ENCODE measurements at places on chromosomes 11 and 22.

DNA sequence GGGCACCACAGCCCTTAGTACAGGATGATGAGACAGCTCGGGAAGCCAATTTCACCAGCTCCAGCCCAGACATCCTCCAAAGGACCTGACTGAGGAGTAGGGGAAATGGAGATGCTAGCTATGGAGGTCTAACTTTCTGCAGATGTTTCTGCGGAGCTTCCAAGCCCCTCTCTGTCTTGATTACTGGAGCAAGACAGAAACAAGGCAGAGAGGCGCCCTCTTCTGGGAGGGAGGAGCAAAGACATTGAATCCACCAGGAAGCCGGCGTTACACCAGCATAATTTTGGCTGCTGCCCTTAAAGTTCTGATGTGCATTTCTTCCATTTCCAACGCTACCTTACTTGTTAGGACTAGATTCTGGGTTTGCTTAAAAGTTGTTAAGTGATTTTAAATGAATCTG is 107.3 kb upstream of the HSD17B12 start:
- H3K4me1 ChIP-seq = peaks cover 6% of the 10 kb centered on the region
- H3K27me3 ChIP-seq = peaks cover 73% of the 10 kb centered on the region
- H3K4me3 ChIP-seq = no peak overlapping the region
- no peaks in the 10 kb centered on the region for H3K36me3 ChIP-seq
- no peak for DNase-seq
- no peak overlapping the region for H3K27ac ChIP-seq

DNA sequence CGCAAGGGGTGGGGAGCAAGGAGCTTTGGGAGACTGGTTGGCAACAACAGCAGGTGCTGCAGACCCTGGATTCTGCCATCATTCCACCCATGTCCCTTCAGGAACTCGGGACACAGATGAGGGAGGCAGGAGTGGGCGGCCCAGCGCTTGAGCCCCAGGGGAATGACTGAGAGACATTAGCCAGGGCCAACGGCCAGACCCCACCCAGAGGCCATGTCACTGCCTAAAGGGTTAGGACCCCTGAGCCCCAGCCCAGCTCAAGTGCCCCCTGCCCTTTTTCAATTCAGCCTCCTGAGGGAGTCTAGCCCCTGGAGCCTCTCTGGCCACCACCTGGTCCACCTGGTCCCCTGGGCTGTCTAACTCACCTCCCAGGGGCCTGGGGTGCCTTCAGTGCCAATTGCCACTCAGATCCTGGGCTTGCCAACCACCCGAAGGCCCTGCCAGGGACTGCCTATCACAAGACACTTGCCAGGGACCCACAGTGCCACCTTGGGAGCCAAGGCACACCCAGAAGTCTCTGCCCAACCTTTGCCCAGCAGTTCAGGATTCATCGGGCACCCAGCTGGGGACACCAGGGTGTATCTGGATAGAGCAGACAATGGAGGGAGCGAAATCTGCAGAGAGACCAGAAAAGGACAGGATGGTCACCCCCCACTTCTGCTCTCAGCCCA is 16.6 kb downstream of the MFNG start:
- no peak overlapping the region for H3K27ac ChIP-seq
- peaks cover 6% of the 10 kb centered on the region for H3K4me1 ChIP-seq
- no peak for DNase-seq
- H3K36me3 ChIP-seq = no peaks in the 10 kb centered on the region
- H3K4me3 ChIP-seq = no peak overlapping the region
- no peaks in the 10 kb centered on the region for H3K27me3 ChIP-seq

GRCh38 chr11:124740277-124740882 is 638 bp downstream of the NRGN start:
- peaks cover 3% of the 10 kb centered on the region for H3K27me3 ChIP-seq
- H3K27ac ChIP-seq = no peak overlapping the region
- DNase-seq = no peak
- peaks cover 31% of the 10 kb centered on the region for H3K4me1 ChIP-seq

DNA sequence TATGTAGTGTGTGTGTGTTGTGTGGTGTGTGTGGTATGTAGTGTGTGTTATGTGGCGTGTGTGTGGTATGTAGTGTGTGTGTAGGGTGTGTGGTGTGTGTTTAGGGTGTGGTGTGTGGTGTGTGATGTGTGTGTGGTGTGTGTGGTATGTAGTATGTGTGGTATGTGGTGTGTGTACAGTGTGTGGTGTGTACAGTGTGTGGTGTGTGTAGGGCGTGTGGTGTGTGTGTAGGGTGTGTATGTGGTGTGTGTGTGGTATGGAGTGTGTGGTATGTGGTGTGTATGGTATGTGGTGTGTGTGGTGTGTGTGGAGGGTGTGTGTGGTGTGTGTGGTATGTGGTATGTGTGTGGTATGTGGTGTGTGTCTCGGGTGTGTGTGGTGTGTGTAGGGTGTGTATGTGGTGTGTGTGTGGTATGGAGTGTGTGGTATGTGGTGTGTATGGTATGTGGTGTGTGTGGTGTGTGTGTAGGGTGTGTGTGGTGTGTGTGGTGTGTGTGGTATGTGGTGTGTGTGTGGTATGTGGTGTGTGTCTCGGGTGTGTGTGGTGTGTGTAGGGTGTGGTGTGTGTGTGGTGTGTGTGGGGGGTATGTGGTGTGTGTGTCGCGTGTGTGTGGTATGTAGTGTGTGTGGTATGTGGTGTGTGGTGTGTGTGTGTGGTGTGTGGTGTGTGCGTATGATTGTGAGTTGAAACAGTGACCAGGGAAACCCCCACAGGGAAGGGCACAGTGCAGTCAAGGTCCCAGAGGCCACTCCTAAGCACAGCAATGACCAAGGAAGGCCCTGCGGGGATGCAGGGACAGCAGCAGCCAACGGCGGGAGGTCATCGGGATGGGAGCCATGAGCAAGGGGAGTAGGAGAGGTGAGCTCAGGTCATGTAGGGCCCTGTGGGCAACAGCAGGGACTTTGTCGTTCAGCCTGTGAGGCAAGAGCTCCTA is 2.9 kb upstream of the PPP6R2 start:
- H3K4me3 ChIP-seq = peak overlapping the region; percentile 73
- peaks cover 19% of the 10 kb centered on the region for H3K4me1 ChIP-seq
- H3K36me3 ChIP-seq = no peaks in the 10 kb centered on the region
- H3K27me3 ChIP-seq = peaks cover 25% of the 10 kb centered on the region

GRCh38 chr11:19605520-19606371 is 106.9 kb upstream of the NAV2 start:
- H3K27ac ChIP-seq = no peak overlapping the region
- H3K27me3 ChIP-seq = no peaks in the 10 kb centered on the region
- H3K4me1 ChIP-seq = no peaks in the 10 kb centered on the region
- no peak overlapping the region for H3K4me3 ChIP-seq
- DNase-seq = no peak

GRCh38 chr11:74689666-74690065 is 41.6 kb downstream of the CHRDL2 start:
- no peaks in the 10 kb centered on the region for H3K27me3 ChIP-seq
- no peak for DNase-seq
- H3K4me3 ChIP-seq = no peak overlapping the region
- H3K27ac ChIP-seq = no peak overlapping the region
- no peaks in the 10 kb centered on the region for H3K4me1 ChIP-seq
- no peaks in the 10 kb centered on the region for H3K36me3 ChIP-seq

DNA sequence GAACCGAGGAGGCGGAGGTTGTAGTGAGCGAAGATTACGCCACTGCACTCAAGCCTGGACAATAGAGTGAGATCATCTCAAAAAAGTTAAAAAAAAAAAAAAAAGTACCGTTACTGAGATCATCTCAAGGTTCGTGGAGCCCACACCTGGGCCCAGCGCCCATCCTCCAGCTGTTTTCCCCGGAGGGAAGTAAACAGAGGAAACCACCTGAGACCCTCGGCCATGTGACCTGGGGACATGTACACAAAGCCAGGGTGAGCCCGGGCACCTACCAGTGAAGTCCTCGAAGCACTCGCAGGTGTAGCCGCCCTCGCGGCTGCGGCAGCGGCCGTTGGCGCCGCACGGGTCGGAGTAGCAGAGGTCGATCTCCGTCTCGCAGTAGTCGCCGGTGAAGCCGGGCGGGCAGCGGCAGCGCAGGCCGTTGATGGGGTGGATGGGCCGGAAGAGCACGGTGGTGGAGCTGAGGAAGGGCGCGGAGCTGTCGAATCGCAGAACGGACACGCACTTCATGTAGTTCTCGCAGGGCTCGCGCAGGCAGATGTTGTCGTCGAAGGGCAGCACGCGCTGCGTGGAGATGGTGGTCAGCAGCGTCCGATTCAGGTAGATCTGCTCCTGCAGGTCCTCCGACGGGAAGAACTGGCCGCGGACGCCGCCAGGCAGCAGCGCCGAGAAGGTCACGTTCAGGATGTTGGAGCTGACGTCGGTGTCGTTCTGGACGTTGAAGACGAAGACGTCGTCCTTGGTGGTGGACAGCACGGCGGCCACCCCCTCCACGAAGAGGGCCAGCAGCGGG is 73.8 kb downstream of the CELSR1 start:
- H3K27me3 ChIP-seq = no peaks in the 10 kb centered on the region
- H3K36me3 ChIP-seq = peaks cover 28% of the 10 kb centered on the region
- DNase-seq = no peak
- no peak overlapping the region for H3K27ac ChIP-seq

GRCh38 chr22:32208681-32209080 is 3.8 kb upstream of the RFPL2 start:
- no peaks in the 10 kb centered on the region for H3K36me3 ChIP-seq
- no peak overlapping the region for H3K4me3 ChIP-seq
- H3K27me3 ChIP-seq = peaks cover 11% of the 10 kb centered on the region

GRCh38 chr11:118010738-118011461 is 24.7 kb downstream of the IL10RA start:
- no peaks in the 10 kb centered on the region for H3K36me3 ChIP-seq
- H3K4me1 ChIP-seq = no peaks in the 10 kb centered on the region
- no peak overlapping the region for H3K4me3 ChIP-seq
- no peak for DNase-seq
- H3K27ac ChIP-seq = no peak overlapping the region
- H3K27me3 ChIP-seq = no peaks in the 10 kb centered on the region

DNA sequence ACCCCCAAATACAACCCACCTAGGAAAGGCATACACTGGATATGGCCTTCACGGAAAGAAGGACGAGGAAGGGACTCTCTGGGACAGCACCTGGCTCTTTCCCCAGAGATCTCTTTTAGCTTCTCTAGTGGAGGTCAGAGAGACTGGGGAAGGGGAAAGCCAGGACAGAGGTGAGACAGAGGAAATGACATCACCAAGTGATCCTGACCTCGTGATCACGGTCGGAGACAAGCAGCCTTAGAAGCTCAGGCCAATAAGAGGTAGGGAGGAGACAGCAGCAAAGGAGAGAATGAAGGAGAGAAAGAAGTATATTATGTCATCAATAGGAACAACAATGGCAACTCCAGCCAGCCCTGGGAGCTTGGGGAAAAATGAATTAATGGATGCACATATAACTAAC is 15.4 kb upstream of the TMPRSS13 start:
- DNase-seq = no peak
- H3K36me3 ChIP-seq = no peaks in the 10 kb centered on the region
- H3K27ac ChIP-seq = no peak overlapping the region
- no peak overlapping the region for H3K4me3 ChIP-seq

GRCh38 chr11:85866137-85866827 is 11.1 kb downstream of the CCDC83 start:
- H3K4me1 ChIP-seq = peaks cover 2% of the 10 kb centered on the region
- H3K4me3 ChIP-seq = no peak overlapping the region
- no peaks in the 10 kb centered on the region for H3K36me3 ChIP-seq
- no peaks in the 10 kb centered on the region for H3K27me3 ChIP-seq
- DNase-seq = no peak
- no peak overlapping the region for H3K27ac ChIP-seq

GRCh38 chr22:50721257-50721844 is 16.7 kb upstream of the ACR start:
- H3K4me1 ChIP-seq = peaks cover 5% of the 10 kb centered on the region
- peaks cover 29% of the 10 kb centered on the region for H3K27me3 ChIP-seq
- H3K36me3 ChIP-seq = peaks cover 70% of the 10 kb centered on the region

DNA sequence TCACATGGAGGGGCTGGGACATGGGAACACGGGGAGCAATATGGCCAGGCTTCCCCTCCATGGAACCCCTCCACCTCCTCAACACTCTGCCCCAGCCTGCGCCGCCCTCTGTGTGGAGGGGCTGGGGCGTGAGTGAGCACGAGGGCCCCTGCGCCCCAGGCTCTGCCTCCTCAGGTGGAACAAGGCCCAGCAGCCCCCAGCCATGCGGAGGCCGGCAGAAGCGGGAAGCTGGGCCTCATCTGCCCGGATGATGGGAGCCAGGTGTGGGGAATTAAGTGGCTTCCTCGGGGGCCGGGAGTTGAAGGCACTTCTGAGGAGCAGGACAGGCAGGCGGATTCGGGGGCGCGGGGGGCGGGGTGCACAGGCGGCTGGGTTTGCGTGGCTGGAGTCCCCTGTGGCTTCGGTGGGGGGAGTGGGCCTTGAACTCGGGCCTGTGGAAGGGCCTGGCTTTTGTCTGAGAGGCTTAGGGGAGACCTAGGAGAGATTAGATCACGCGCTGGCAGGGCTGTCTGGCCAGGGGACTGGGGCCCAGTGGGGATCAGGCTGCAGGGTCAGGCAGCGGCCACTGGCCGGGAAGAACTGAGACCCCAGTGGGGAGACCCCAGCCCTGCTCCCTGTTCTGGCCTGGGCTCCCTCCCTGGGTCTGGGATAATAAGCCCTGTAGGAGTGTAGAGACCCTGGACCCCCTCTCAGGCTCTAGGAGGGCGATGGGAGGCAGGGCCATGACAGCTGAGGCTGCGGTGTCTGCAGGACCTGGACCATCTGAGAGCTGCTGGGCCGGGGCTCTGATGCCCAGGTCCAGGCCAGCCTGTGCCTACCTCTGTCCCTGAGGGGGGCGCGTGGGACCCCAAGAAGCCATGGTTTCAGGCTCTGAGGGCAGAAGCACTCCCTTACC is 13.3 kb downstream of the PRR33 start:
- peaks cover 7% of the 10 kb centered on the region for H3K4me1 ChIP-seq
- no peak for DNase-seq
- H3K36me3 ChIP-seq = no peaks in the 10 kb centered on the region
- H3K4me3 ChIP-seq = no peak overlapping the region

DNA sequence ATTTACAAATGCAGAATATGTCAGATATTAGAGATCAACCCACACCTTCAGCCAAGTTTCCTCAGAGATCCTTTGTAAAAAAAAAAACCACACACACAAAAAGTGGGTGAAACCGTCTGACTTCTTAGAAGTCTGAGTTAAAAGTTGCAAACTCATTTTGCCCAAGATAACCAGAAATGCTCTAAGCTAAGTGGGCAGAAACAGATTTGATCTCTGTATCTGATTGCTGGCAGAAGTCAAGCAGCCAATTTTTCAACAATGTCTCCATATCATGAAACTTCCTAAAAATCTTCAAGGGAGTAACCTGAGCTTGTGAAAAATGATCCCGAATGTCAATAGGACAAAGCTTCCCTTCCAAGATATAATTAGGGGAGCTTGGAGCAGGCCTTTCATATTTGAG is 28.6 kb upstream of the ATXN10 start:
- no peak for DNase-seq
- no peak overlapping the region for H3K4me3 ChIP-seq
- H3K4me1 ChIP-seq = peaks cover 4% of the 10 kb centered on the region
- H3K36me3 ChIP-seq = no peaks in the 10 kb centered on the region
- H3K27ac ChIP-seq = no peak overlapping the region

DNA sequence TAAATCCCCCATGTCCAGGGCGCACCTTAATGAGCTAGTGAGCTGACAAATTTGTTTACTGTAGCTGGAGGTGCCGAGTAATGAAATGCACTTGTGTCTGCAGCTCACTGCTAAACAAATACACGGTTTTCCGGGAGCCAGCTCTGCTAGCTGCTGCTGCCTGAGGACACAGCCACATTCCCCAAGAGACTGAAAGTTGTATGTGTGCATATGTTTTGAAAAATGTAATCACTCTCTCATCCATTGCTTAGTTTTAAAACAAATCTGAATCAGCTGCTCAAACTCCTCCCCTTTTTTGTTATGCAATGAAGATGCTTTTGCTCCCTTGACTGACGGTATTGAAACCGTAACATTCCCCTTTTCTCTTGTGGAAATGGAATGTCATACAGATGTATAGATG is 62.4 kb upstream of the NNMT start:
- DNase-seq = no peak
- H3K4me1 ChIP-seq = peaks cover 47% of the 10 kb centered on the region
- H3K27me3 ChIP-seq = no peaks in the 10 kb centered on the region
- H3K4me3 ChIP-seq = peak overlapping the region; percentile 42
